WTC11 (cell line): ENCODE measurements at places on chromosomes 6 and 20.

GRCh38 chr6:111487661-111488060 is 4.6 kb upstream of the REV3L start:
- no peak for DNase-seq

DNA sequence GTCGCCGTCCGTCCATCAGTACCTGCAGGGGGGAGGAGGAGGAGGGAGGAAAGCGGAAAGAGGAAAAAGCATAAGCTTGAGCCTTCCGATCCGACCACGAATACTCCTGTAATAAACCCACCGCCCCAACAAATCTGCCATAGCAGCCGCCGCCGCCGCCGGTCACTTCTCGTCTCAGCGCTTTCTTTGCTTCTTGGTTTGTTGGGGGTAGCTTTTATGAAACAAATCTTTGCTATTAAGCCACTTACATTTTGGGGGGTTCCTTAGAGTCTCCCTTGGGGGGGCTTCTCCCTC is 277 bp downstream of the ADGRB3 start:
- no peak for DNase-seq

- DNase-seq, result no peak
These were observed 145.9 kb upstream of the OLIG3 start for GRCh38 chr6:137640086-137640485.

DNA sequence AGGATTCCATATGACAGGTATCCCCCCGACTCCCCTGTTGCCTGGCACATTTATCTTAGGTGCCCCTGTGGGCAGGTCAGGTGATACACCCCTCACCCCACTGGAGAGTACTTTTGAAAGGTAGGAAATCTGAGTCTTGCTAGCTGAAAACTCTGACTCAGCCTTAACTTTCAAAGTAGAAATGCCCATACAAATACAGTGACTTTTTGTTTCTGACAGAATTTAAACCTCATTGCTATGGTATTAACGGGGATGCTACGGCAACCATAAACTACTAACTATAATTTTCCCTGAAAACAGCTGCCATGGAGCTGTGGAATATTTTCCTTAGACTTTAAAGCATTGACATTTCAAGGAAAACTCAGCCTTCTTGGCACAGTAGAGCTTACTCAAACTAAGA is 536.0 kb downstream of the RFPL4B start:
- no peak for DNase-seq

- DNase-seq, result no peak
These were observed 145.4 kb downstream of the TTLL2 start for GRCh38 chr6:167470101-167470835.

DNA sequence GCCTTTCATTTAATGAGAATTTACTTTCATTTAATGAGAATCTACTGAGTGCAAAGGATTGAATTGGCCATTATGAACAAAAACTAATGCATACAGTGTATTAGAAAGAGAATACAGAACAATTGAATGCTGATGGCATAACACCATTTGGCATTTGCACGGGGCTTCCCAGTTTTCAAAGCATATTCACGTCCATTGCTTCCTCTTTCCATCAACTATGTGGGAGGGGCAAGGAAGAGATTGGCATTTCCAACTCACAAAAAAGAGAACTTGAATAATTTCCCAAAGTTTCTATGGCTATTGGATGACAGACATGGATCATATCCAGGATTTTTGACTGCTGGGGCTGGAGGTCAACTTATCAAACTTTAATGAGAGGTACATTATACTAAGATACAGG is 23.2 kb upstream of the ARG1 start:
- no peak for DNase-seq

DNA sequence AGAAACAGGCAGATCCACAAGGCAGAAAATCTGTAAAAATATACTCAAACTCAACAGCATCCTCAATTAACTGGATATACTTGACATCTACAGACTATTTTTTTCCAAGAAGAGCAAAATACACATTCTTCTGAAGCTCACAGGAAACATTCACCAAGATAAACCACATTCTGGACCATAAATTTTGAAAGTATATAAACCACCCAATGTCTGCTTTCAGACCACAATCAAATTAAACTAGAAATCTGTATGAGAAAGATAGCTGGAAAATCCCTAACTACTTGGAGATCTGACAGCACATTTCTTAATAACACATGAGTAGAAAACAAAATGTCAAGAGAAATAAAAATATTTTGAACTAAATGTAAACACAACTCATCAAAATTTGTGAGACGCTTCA is 195.5 kb downstream of the ERMARD start:
- DNase-seq, result no peak

GRCh38 chr6:30312676-30313321 is 13.9 kb upstream of the TRIM39 start:
- DNase-seq, result no peak

- DNase-seq, result no peak
These were observed 114.3 kb downstream of the AIG1 start for GRCh38 chr6:143174951-143175350.

DNA sequence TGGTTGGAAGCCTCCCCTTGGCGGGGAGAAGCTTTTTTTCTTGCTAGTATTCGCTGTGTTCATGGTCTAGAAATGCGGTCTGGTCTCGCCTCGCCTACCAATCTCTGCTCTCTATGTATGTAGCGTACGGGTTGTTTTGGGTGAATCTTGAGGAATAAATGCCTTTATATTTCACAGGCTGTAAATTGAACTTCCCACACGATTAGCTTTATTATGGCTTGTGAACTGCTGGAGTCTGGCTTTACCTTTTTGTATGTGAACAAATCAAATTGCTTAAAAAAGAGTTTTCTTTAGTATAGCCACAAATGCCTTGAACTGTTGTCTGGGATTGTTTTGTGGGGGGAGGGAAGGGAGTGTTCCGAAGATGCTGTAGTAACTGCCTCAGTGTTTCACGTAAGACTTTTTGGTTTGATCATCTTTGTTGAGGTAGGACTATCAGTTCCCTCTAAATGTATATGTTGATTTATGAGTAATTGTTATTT is 2.2 kb downstream of the INSM1 start:
- no peak for DNase-seq

GRCh38 chr6:80793411-80793810 is 686.9 kb downstream of the BCKDHB start:
- DNase-seq, result no peak

DNA sequence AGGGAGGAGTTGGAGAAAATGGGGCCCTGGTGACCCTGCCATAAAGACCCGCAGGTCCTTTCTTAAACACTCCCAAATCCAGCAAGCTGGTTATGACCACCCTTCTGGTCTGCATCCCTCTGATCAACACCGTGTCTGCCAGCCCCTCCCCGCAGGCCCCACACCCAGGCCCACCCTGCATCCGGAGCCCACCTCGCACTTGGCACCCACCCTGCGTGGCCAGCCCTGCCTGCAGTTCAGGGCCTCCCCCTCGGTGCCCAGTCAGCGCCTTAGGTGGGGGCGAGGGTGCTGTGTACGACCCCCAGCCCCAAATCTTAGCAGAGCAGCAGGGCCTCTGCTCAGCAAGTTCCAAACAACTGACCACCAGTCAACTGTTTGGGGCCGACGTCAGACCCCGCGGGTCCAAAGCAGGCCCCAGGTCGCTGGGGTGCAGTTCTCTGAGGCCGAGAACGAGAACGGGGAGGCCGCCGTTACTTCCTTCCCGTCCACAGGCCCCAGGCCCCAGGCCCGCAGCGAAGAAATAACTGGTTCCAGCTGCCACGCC is 1.2 kb downstream of the ACSS1 start:
- no peak for DNase-seq

- no peak for DNase-seq
These were observed 159.2 kb downstream of the CD109 start for GRCh38 chr6:73854998-73855718.

- no peak for DNase-seq
These were observed 151.3 kb downstream of the COL9A1 start for GRCh38 chr6:70151616-70152015.

DNA sequence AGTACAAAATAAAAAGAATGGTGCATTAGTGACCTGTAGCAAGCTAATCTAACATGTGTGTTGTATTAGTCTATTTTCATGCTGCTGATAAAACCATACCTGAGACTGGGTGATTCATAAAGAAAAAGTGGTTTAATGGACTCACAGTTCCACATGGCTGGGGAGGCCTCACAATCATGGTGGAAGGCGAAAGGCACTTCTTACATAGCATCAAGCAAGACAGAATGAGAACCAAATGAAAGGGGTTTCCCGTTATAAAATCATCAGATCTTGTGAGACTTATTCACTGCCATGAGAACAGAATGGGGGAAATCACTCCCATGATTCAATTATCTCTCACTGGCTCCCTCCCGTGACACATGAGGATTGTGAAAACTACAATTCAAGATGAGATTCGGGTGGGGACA is 45.4 kb upstream of the AIG1 start:
- DNase-seq, result no peak

DNA sequence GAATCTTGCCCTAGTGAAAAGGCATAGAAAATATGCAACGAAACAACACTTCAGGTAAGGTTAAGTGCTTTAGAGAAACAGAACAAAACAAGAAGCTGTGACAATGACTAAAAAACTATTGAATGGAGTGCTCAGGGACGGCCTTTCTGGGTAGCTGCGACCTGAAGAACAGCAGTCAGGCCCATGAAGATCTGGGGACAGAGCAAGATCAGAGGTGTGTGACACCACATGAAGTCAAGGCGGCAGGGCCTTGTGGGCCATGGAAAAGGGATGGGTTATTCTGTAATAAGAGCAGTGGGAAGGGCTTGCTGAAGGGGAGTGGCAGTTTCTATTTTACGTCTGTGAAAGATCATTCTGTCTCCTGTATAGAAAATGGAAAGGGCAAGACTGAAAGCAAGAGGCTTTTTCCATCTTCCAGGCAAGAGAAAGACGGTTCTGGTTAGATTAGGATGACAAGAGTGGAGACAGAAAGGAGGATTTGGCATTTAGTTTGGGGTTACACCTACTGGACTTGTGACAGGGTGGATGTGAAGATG is 5.1 kb downstream of the UBE2V1 start:
- DNase-seq, result no peak

GRCh38 chr6:81002126-81002525 is 750.4 kb downstream of the TENT5A start:
- no peak for DNase-seq

DNA sequence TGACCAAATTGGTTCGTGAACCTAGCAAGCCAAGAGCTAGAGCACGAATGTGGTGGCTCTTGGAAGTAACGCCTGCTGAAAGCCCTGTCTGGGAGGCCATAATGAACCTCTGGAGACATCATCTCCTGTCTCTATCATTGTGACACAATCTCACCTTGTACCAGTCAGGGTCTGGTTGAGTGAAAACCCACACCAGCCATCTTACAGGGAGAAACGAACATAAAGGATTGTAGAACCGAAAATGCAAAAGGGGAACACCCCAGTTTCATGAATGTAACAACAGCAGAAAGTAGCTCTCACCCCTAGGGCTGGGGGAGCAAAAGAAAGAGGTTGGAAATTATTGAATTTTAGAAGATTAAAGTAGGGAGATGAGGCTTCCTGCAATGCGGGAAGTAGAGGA is 50.9 kb upstream of the TAB2 start:
- no peak for DNase-seq

DNA sequence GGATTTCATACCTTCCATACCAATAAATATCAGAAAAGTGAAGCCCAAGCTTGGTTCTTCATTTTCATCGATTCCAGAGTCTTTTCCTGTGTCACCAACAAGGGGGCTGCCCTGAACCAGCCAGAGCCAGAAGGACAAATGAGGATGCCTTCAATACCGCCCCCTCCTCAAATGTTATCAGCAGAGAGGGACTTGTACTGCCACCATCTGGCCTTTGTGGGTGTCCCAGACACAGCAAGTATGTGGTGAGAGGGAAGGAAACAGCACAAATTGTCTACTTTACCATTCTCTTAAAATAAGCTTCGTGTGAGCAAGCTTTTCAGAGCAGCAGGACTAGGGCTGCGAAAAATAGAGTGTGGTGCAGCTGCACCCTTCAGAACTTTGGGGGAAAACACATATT is 165.3 kb downstream of the SOBP start:
- peak; percentile 54 for DNase-seq

- peak; percentile 54 for DNase-seq
These were observed 50.7 kb downstream of the LRFN2 start for GRCh38 chr6:40536442-40536841.

DNA sequence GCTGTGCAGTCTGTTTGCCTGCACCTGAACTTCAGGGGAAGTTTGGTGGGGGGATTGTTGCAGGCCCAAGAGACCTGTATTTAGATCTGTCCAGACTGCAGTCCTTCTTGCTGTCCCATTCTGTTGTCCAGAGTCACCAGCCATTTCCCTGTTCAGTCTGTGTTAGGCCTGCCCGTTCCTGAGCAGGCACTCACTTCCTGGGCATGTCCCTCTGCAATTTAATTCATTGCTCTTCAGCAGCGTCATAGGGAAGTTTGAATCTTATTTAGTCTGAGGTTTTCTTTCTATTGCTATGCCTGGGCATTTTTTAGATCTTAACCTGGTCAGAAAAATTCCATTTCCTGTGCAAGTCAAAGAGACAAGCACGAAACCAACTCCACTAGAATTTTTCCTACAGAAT is 190.2 kb downstream of the DTNBP1 start:
- no peak for DNase-seq

- no peak for DNase-seq
These were observed 87.4 kb downstream of the MRPL14 start for GRCh38 chr6:44039839-44040350.

GRCh38 chr20:1973601-1974440 is 20.0 kb downstream of the PDYN start:
- no peak for DNase-seq

DNA sequence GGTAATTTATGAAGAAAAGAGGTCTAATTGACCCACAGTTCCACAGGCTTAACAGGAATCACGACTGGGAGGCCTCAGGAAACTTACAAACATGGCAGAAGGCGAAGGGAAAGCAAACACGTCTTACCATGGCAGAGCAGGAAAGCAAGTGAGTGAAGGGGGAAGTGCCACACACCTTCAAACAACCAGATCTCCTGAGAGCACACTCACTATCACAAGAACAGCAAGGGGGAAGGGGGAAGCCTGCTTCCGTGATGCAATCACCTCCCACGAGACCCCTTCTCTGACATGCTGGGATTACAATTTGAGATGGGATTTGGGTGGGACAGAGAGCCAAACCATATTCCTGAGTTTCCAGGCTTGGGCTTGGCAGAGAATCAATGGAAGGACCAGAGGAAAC is 124.1 kb upstream of the RAB32 start:
- no peak for DNase-seq

DNA sequence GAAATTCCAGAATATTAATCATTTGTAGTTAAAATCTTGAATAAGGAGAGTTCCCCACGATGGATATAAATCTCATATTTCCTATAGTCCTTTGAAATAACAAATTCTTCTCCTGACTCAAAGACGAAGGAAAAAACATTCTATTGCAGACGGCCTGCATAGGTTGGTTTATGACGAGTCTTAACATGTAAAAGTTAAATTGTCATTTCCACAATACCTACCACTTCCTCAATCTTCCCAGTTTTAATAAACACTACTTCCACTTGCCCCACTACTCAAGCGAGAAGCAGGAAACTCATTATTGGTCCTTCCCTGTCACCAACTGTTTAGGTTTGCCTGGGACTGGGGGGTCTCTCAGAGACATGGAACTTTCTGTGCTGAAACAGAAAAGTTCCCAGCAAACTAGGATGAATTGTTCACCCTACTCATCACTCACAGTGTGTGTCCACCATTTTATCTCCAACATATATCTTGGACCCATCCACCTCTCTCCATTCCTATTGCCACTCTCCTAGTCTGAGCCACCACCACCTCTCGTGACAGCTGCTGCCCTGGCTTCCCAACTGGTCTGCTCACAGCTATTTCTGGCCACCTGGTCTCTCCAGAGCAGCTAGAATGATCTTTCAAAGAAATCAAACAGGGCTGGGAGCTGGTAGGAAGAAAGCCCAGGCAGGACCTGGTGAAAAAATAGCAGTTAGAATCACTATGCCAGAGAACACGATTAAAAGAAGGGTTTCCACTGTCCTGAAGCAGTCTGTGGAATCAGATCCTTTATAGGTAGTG is 15.1 kb upstream of the ZSCAN9 start:
- no peak for DNase-seq
